Left renal pelvis (tissue), 4 donors: ENCODE measurements at places on chromosomes 13 and 19. TPM values are rescaled to one million over a fixed set of nuclear protein-coding genes. Genes with fewer than 3 reads are reported as not detected.

NKG7 gene
- 0.86 TPM for polyA plus RNA-seq

DNA sequence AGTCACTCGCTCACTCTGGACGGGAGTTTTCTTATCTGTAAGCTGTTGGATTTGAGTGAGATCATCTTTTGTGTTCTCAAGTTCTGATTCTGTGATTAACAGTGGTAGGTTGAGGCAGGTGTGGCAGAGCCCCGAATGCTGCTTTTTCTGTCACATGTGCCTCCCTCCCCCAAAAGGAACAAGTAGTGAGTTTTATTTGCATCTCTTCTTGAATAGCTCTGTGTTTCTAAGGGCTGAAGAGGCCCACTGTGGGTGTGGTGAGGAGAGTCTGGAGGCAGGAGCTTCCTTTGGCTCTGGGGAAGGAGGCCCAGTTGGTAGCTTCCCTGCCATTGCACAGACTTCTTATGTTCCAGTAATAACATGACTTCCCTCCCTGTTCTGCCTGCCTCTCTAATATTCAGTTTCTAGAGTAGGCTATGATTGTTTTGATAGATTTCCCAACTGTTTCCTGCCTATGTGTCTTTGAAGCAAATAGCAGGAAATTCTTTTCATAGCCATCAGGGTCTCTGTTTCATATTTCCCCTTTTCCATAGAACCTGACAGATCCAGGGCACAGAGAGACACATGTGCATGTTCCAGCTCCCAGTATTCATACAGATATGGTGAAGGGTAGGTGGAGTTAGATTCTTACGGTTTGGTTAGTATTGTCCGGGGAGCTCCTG, 23.9 kb upstream of the CXCL17 start:
- no peak for DNase-seq

LCP1 gene
- polyA plus RNA-seq, result 10.9 TPM

GRCh38 chr13:34217343-34218025, 399.5 kb downstream of the RFC3 start:
- no peak for DNase-seq

DNA sequence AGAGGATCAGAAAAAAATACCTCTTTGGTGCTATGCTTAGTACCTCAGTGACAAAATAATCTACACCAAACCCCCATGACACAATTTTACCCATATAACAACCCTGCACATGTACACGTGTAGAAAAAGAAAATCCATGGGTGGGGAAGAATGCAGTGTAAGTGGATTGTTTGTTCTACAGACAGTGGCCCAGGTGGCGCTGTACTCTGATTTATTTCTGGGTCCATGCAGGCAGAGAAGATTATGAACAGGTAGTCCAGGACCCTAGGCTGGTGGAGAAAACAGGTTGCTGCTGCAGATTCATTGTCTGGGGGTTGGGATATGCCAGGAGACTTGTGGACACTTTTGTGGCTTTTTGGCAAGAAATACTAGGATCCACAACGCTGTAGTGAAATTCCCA, 9.1 kb downstream of the ZNF100 start:
- DNase-seq, result no peak

DNA sequence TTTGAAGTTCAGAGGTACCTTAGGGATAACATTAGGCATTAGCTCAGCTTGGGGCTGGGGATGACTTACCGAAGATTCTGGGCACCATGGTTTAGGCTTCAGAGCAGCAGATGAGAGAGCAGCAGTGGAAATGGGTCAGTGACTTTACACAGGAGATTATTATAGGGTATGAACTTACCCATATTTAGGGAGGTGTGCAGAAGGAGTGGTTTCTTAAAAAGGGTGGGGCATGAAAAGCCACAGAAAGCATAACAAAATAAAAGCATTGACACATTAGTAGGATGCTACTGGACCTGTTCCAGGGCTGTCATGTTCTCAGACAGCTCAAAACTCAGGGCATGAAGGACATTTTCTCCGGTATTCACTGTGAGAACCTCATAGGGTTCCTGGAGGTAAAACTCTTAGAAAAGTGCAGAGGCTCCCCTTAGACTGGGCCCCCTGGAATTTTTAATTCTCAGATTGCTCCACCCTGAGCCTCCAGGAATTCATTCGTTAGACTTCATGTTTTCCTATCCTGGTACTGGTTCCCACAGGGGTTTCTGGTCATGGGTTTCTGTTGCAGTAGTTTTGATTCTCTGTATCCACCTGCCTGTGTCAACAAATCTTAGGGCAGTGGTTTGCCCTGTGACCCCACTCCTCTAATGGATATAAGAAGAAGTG, 20.7 kb downstream of the IGFL1 start:
- DNase-seq, result no peak
